ENCODE measurements at places on chromosomes 2 and 18.

- DNase-seq = no peak
These were observed 123.3 kb downstream of the CLIP4 start for GRCh38 chr2:29238497-29238896.

- no peak for DNase-seq
These were observed 46.8 kb upstream of the MBOAT2 start for GRCh38 chr2:9050122-9050809.

DNA sequence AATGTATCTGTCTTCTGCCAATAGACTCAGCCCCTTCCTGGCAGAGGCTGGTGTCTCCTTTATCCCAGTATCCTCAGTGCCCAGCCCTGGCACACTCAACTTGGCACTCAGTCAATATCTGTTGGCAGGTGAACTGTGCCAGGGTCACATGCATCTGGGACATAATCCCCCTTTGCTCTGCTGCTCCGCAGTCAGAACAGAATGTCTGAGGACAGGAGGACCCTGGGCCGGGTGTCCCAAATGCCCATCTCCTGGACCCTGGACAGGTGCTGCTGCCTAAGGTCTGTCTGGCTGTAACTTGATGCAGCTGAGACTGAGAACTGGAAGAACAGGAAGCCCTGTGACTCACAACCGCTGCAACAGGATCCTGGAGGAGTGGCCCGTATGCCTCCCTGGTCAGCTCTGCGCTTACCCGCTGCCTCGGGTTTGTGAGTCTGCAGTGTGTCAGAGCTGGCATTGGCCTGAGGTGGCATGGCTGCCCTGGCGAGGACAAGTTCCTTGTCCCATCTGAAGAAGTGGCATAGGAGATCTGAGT lies 11.4 kb downstream of the HK2 start:
- DNase-seq = peak; percentile 64

DNA sequence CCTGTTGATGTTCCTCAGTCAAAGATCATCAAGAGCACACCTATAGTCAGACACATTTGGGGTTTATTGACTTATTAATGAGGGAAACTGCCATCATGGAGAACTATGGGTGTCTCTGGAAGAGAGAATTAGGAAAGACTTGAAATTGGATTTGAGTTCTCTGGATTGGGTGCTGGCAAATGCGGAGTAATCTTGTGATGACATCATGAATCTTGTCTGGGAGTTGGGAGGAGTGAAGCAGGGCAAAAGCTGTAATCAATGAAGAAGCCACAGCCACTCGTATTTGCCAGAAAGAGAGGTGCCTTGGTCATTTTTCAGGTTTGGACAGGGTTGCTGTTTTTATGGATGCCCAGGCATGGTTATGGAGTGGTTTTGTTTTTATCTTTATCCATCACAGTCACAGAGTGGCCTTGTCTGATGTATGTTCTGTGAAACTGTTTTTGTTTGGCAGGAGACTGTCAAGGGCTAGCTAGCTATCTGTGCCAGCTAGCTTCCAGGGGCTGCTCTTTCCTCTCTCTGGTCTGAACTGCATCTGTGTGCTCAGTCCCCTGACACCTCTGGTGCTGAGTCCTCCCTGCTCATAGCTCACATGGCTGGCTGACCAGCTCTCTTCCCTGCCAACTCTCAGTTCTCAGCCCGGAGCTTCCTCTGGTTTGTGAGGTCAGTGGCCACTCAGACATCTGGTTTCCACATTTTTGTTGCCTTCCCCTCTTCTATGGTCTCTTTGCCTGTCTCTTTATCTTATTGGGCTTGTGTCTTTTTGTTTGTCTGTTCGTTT lies 193.4 kb upstream of the RMP24 start:
- no peak for DNase-seq

DNA sequence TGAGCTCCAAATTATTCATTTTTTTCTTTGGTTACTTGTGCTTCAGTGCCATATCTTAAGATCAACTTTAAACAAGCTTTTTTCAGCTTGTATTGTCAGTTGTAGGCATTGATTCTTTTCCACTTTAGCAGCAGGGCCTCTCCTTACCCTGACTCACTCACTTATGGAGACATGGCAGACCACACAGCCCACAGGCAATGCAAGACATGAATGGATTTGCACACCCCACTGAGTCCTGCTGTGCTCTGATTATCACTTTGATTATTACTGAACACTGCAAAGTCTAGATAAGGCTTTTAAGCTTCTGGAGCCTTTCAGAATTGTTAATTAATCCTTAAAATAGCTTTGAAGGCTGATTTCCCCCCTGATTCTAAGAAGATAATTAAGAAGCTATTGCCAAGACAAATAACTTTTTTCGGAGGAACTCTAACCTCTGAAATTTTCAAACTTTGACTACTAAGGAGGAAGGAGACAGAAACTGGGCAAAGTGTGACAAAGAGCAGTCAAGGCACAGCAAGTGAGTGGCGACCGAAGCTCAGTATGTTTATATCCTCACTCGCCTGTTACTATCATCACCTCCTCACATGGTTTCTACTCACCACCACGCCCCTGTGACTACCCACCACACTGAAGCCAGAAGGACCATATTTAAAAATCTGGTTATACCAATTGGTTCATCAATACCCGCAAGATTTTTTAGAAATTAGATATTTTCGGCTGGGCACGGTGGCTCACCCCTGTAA lies 43.3 kb downstream of the CACNB4 start:
- peak; percentile 77 for DNase-seq

DNA sequence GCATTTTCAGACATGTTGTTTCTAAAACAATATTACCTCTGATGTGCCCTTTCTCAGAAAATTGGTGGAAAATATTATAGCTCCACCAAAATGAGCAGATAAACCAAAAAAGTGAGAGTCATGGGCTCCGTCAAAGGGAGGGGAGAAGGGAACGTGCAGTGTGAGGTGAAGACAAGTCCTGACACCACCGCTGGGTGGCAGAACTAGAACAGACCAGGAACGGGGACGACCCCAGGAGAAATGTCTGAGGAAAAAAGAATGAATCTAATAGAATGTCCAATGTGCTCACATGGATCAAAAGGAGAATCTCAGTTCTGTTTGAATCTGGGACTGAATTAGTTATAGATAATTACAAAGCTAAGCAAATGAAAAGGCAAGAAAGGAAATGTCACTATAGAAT lies 22.6 kb upstream of the BCL2 start:
- no peak for DNase-seq

GRCh38 chr2:199440118-199440517 lies 17.6 kb downstream of the SATB2 start:
- no peak for DNase-seq

- no peak for DNase-seq
These were observed 78.6 kb downstream of the CALCRL start for GRCh38 chr2:187369471-187369870.

- no peak for DNase-seq
These were observed 776.1 kb upstream of the RAB6C start for GRCh38 chr2:129203331-129203730.

DNA sequence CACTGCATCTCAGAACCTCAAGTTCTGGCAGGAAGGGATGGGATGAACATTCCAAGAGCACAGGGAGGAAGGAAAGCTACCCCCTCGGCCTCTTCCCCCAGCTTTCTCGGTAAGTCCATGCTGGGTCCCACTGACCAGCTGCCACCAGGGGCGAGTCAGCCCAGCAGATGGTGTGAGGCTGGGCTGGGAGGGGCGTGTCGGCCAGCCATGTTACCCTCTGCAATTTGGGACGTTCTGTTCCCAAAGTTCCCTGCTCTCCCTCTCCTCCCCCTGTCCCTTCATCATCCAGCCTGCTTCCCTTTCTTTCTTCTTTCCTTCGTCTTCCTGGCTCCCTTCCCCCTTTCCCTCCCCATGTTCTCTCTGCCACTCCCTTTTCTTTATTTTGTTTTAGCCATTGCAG lies 74.3 kb upstream of the TNP1 start:
- no peak for DNase-seq

- no peak for DNase-seq
These were observed 26.2 kb upstream of the CYP27A1 start for GRCh38 chr2:218755567-218756404.

GRCh38 chr2:148167241-148167766 lies 146.4 kb downstream of the MBD5 start:
- DNase-seq = no peak

GRCh38 chr2:7013471-7014160 lies 96.4 kb downstream of the RNF144A start:
- DNase-seq = no peak

GRCh38 chr2:237185553-237185925 lies 99.8 kb downstream of the COPS8 start:
- DNase-seq = no peak

DNA sequence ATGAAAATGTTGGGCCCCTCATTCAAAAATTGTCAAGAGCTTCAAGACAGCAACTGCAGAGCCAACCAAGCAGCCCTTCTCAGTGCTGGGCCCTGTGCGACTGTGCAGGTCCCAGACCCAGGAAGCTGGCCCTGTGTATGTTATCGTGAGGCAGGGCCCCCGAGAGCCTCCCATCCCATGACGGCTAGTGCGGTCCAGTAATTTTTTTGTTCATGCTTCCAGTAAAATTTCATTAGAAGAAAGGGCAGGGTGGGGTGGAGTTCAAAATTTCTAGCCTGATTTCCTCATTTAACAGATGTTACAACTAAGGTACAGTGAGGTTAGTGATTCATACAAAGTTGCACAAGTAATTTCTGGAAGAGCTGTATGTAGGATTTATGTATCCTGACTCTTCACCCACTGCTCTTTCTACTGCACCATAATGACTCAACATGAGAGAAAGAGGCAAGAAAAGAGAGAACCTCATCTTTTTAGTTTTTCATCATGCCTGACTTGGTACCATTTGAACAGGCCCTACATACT lies 105.5 kb downstream of the ZEB2 start:
- DNase-seq = peak; percentile 50

GRCh38 chr2:30608643-30609042 lies 161.6 kb downstream of the LCLAT1 start:
- no peak for DNase-seq

GRCh38 chr18:49207361-49207760 lies 253.1 kb downstream of the DYM start:
- no peak for DNase-seq

GRCh38 chr2:152606081-152606480 lies 111.2 kb downstream of the PRPF40A start:
- DNase-seq = no peak

DNA sequence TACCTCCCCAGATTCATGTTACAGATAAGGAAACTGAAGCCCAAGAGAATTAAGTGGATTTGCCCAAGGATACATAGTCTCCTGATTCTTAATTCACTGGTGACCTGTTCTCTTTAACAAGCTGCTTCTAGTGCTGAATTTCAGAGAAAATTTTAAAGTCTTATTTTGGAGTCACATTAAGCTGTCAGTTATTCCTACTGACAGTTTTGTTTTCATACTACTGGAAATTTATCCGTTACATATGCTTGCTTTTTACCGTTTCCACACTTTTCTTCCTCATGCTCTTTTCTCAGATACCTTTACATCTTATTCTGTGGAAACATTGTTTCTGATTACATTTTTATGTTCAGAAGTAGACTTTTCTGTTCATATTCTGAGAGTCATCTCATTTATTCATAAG lies 1.3 kb downstream of the MOB4 start:
- DNase-seq = no peak

DNA sequence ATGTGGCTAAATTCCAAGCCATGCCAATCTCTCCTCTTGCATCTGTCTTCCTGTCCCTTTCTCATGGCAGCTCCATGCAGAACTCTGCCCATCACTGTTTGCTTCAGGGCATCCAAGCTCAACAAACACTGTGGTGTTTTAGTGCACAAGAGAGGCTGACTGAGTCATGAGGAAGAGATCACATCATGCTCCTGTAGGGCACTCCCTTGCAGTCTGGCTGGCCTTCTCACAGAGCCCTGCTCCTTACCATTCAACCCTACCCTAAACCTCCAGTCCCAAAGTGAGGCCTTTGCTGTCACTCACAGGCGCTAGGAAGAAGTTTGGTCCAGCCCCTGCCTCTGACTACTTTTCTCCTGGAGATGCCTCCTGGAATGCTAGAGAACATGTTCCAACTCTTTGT lies 194.0 kb downstream of the LRATD1 start:
- no peak for DNase-seq

DNA sequence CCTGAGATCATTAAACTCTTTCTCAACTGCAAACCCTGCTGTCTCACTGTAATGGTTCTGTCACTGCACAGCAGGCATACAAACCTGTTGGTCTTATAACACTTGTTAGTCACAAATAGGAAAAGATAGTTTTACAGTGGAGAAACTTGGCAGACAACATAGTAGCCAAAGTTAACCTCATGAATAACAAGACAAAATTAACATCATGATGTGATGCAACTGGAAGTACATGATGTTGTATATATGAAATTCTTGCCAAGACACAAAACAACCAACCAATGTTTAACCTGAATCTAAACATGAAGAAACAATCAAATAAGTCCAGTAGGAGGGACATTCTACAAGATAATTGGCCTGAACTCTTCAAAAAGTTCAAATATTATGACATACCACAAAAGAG lies 189.3 kb downstream of the RNF152 start:
- DNase-seq = no peak

DNA sequence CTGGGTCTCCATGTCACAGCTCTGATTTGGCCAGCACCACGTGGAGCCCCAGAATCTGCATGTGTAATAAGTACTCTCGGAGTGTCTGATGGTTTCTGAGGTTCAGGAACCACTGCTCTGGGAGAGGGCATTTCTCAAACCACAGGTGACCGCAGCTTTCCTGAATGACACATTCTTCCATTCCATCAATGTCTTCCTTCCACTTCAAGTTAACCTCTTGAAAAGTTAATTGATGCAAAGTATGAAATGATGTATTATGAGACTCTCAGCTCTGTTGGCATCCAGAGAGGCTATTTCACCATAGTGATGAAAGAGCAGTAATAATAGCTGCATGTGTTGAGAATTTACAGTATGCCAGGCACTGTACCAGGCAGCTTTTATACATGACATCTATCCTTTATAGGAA lies 61.3 kb upstream of the CRIM1 start:
- no peak for DNase-seq

GRCh38 chr2:27502142-27502541 lies 5.5 kb downstream of the GCKR start:
- DNase-seq = no peak

GRCh38 chr2:52918551-52918950 lies 849.1 kb upstream of the CHAC2 start:
- DNase-seq = no peak

DNA sequence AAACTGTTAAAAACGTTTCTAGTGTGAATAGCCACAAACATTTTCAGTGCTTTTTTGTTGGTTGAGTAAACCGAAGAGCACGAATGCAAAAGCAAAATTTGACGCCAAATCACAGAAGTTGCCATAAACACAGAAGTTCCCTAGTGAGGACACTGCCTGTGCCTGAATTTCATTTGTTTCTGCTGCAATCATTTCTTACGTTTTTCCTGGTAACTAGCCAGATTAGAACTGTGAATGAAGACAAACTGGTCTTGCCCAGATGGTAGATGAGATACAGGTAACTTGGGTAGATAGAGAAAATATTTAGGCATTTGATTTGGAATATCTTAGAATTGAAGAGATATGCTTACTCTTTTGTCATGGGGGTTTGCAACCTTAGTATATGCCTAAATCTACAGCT lies 9.8 kb upstream of the TBR1 start:
- no peak for DNase-seq

Data from GF-D8 (cell line).